K562 (cell line): ENCODE measurements at places on chromosomes 11 and 22.

GRCh38 chr11:72578991-72579815, 95.0 kb downstream of the PDE2A start:
- DNase-seq: no peak

DNA sequence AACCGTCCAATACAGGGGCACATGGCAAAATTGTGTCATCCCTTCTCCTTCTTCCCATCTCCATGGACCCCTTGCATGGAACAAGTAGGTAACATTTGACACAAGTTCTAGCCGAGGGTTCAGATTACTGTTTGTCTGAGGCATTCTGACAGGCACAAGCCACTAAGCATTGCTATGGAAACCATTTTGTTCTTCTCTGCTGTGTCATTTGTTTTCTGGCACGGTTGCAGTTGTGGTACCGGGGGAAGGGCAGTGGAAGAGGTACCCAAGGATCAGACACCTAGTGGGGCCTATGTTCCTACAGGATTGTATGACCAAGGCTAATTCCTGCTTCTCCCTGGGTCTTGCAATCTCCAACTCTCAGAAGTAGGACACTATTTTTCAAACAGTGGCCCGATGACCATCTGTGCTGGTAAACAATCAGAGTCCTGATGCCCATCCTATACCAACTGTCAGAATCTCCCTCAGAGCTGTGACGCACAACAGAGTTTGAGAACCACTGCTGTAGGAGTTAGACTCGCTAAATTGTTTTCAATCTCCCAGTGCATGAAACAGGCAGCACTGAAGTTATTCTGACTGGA, 69.3 kb downstream of the KCNC1 start:
- no peak for DNase-seq

- DNase-seq: no peak
Measured at GRCh38 chr11:44628730-44629700, 63.6 kb downstream of the CD82 start.

DNA sequence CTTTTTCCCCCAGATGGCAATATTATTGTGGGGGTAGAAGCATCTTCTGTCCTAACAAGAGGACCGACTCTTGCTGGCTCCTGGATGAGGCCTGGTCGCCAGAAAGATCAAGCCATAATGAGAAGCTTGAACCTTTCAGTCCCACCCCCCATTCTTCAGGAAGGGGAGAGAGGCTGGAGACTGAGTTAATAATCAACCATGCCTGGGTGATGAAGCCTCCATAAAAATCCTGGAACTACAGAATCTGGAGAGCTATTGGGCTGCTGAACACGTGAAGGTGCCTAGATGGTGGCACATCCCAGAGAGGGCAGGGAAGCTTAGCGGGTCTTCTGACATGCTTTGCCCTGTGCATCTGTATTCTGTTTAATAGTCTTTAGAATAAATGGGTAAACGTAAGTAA, 16.3 kb downstream of the AP5B1 start:
- no peak for DNase-seq

- DNase-seq: no peak
Measured at GRCh38 chr11:117743121-117743815, 53.7 kb downstream of the DSCAML1 start.

DNA sequence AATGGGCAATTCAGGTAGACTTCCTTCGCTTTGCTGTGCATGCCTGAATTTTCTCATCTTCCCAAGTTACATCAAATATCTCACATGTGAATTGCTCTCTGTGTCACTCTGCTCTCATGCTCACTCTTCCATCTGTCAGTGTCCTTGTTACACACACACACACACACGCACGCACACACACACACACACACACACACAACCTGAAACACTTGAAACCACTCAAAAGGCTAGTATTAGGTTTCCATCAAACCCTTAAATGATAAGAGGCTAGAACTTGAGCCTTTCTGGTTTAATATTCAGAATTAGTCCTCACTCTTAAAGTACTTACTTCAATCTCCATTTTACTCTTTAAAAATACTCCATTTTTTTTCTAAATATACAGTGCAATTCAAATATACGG, 282.4 kb downstream of the C11orf87 start:
- no peak for DNase-seq

GRCh38 chr11:116960930-116961329, 123.5 kb upstream of the APOA1 start:
- no peak for DNase-seq
